CD4-positive, alpha-beta T cell treated with Interleukin-2 at 100 ng/mL for 4 hours (primary cell): ENCODE measurements at places on chromosomes 6 and 20.

- no peak for DNase-seq
These were observed 14.6 kb downstream of the RPS6KA2 start for GRCh38 chr6:166612471-166612881.

GRCh38 chr6:30855429-30856075 lies 28.8 kb upstream of the DDR1 start:
- DNase-seq: no peak

GRCh38 chr6:50959081-50959641 lies 140.5 kb downstream of the TFAP2B start:
- DNase-seq: no peak

- DNase-seq: no peak
These were observed 1.6 kb upstream of the DEK start for GRCh38 chr6:18265787-18266522.

DNA sequence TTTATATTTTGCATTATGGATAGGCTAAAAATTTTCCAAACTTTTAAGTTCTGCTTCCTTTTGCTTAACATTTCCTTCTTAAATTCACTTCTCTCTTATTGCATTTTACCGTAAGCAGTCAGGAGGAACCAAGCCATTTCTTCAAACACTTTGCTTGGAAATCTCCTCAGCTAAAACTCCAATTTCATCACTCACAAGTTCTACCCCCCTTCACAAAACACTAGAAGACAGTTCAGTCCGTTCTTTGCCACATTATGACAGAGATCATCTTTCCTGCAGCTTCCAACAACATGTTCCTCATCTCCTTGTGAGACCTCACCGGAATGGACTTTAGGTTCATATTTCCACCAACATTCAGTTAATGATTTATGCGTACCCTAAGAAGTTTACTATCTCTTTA lies 79.2 kb upstream of the LY86 start:
- DNase-seq: no peak
